NCI-H1694 treated with DMSO at 0.1 percent for 48 hours (cell line): ENCODE measurements at places on chromosomes 16 and 17.

- no peak for DNase-seq
Observed at GRCh38 chr16:22623351-22623781, 112.7 kb downstream of the NPIPB5 start.

GRCh38 chr16:2223942-2224486 is 623 bp downstream of the E4F1 start:
- no peak for DNase-seq

DNA sequence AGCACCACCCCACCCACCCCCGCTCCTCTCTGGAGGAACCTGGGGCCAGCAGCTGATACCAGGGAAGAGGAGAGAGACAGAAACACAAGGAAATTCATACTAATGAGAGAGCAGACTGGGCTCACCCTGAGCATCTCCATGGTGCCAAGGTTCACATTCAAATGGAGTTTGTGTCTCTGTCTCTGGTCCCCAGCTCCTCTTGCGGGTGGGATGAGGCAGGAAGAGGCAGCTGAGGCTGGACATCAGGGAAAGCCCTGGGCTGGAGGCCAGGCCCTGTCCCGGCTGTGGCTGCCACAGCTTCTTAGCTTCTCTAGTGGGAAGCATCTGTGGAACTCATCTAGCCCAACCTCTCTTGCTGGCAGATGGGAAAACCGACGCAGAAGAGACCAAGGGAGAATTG is 121.5 kb downstream of the SDK2 start:
- no peak for DNase-seq

DNA sequence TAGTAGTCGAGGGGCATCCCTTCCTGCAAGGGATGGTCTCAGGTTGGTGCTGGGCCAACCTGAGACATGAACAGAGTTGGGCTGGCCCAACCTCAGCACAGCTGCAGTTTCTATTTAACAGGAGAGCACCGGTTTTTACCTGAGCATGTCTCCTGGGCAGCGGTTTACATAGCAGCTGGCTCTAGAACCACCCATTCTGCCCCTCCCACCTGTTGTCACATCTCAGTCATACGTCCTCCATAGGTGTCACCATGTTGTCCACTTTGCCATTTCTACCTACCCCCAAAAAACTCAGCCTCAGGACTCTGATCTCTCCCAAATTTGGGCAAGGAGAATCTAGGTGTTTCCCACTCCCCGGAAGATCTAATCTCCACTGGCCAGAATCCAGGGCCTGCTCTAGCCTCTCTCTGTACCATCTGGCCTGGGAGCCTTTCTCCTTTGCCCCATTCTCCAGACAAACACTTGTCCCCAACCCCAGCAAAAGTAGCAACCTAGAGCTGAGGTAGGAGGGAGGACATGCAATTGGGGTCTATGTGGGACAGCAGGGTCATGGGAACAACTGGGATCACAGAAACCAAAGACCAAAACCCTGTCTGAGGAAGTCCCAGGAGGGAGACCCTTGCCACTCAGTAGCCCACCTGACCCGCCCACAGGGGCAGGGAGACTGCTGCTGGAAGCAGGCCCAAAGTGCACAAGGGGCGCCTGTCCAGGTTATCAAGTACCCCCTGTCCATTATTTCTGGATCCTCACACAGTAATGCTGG is 19.1 kb downstream of the ETV4 start:
- no peak for DNase-seq

DNA sequence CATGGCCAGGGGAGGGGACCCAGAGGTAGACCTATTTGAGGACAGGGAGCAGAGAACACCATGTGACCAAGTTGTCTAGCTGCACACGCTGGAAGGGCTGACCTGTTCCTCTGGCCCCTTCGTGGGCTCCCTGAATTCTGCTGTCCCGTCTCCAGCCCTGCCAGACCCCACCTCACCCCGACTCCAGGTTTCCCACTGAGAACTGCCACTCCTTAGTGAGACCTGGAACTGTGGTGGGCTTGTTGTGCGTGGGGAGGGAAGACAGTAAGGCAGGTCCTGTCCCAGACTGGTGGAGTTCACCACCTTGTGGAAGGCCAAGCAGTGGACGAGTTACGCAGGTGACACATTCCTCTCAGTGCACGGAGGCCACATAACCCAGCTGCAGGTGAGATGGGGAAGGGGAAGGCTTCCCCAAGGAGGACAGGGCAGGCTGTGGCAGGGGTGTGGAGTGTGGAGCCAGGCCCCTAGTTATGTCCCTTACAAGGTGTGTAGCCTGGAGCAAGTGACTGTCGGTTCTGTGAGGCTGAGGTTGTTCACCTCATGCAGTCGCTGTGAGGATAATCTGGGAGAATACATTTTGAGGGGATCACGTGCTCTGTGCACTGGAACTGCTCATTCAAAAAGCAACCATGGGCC is 54.7 kb downstream of the USP22 start:
- no peak for DNase-seq

DNA sequence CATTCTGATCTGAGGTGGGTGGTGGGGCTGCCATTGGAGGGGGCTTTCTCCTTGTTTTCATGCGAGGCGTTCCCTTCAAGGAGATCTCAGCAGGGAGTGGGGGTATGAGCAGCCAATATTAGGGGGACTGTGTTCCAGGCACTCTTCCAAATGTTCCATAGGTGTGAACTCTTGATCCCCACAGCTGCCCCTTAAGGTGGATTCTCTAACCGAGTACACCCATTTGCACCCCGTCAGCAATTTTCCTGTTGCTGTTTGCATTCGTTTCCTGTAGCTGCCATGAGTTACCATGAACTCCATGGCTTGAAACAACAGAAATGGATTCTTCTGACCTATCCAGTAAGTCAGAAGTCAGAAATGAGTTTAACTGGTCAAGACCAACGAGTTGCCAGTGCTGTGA is 3.7 kb upstream of the PRR15L start:
- no peak for DNase-seq
